ENCODE measurements at places on chromosomes 6 and 20.
A peak's percentile ranks its signal among the peaks of the same experiment; 100 is the strongest.

GRCh38 chr6:26025894-26026832 is 61.1 kb upstream of the HFE start:
- DNase-seq: peak; percentile 79

DNA sequence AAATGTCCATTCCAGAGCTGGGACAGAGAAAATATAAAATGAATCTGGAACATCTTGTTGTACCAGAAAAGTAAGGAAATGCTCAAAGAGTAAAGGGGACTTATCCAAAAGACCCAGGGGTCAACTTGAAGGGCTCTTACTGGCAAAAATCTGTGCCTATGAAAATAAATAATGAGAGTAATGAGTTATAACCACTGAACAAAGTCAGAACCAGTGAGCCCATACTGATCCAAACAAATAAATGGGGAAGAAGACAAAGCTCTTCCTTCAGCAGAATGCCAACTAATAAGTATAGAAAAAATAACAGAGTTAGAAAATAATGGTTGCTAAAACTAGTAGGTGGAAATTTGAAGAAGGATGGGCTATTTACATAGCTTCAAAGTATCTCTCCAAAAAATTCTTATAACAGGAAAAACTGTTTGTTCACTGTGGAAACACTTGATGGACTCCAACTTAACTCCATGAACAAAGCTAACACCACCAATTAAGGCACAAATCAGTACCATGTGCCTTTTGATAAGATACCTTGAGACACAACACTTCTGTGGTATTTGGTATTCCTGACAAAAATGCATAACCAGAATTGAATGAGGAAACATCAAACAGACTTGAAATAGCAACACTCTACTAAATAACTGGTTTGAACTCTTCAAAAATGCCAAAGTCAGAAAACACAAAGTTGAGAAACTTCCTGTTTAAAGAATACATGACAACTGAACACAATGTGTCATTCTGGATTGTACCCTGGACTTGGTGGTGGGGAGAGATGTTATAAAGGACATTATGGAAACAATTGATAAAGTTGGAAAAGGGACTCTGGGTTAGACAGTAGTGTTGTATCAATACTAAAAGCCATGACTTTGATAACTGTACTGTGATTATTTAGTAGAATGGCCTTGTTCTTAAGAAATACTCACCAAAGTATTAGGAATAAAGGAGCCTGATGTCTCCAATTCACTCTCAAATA is 197.5 kb downstream of the ISM1 start:
- DNase-seq: no peak

- no peak for DNase-seq
These were observed 77.9 kb downstream of the WDR27 start for GRCh38 chr6:169623975-169624374.

DNA sequence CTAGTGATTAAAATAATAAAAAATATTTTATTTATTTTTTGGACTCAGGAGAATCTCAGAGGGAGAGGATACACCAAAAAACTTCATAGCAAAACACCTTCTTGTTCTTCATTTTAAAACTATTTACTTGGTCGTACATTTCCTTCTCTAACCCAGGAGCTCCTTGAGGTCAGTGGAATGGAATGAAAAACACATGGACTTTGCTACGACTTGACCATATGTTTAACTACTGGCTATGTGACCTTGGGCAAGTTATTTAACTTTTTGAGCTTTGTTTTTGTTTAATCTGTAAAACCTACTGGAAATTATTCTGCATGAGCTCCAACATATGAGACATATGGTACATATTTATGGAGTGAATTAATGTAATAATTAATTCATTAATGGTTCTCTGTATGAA is 1005.5 kb upstream of the CITED2 start:
- no peak for DNase-seq

- no peak for DNase-seq
These were observed 67.2 kb upstream of the TBC1D7 start for GRCh38 chr6:13395272-13396237.

All from activated CD8-positive, alpha-beta memory T cell treated with anti-CD3 and anti-CD28 coated beads for 4 hours (primary cell).